NCI-H146 (cell line): ENCODE measurements at places on chromosomes 6 and 20.

- no peak for DNase-seq
Measured at GRCh38 chr6:16067568-16067967, 61.3 kb upstream of the MYLIP start.

- no peak for DNase-seq
Measured at GRCh38 chr6:27370391-27370790, 18.2 kb upstream of the ZNF391 start.

GRCh38 chr6:34225551-34225950 is 11.1 kb upstream of the HMGA1 start:
- no peak for DNase-seq

DNA sequence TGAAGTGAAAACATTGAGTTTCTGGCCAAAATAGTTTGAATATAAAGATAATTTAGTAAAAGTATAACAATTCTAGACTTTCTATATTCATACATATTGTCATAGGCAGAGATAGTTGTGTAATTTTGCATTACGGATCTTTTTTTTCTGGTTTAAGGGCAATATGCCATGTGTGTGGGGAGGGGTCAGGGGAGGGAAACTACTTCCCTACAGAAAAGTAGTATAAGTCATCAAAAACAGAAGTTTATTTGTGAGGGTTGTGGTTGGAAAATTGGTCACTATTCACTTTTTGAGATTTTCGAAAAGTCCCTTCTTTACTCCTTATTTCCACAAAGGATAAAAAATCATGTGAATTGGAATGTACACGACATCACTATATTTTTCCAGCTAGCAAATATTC is 288.2 kb upstream of the PREP start:
- no peak for DNase-seq

DNA sequence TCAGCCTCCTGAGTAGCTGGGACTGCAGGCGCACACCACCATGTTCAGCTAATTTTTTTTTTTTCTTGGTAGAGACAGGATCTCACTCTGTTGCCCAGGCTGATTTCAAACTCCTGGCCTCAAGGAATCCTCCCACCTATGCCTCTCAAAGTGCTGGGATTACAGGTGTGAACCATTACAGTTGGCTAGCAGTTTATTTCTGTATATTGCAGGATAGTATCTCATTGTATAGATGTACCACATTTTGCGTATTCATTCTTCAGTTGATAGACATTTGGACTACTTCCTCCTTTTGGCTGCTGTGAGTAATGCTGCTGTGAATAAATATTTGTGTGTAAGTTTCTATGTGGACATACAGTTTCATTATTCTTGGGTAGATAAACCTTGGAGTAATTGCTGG is 32.9 kb downstream of the ASXL1 start:
- no peak for DNase-seq
